ENCODE measurements at places on chromosomes 1 and 21. TPM values are rescaled to one million over a fixed set of nuclear protein-coding genes. Genes with fewer than 3 reads are reported as not detected.

NES gene
- total RNA-seq = 164 TPM

S100A9 gene
- total RNA-seq = 62.2 TPM

DNA sequence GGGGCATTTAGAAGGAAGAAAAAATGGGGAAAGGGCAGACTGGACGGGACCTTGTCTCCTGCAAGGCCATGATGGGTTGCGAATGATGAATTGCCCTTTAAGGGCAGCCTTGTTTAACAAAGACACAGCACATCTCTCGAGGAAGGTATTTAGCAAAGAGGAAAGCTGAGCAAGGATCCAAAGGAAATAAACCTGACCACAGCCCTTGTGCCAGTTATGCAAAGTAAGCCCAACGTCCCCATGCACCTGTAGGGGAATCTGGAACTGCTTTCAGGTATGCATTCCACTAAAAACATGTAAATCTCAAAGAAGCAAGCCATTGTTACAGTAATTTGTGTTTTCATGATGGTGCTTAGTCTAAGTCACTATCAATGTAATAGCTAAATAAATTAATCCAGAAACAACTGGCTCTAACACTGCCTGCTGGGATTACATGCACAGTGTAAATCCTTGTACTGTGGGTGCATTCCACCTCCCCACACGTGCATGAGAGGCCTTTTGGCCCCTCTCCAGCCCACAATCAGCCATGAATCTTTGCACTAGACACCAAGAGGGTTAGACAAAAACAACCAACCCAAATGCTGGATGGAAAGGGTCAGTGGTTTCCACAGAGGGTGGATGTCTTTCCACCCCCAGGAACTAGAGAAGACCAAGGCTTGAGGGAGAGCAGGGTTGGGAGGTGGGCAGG is 228.8 kb upstream of the KAZN start:
- no peak for DNase-seq

HES5 gene
- total RNA-seq = 0.63 TPM

GRCh38 chr21:31720330-31720729 is 11.6 kb downstream of the SCAF4 start:
- DNase-seq = no peak

C1orf210 gene
- not detected for total RNA-seq

- no peak for DNase-seq
Measured at GRCh38 chr1:109969146-109969829, 15.3 kb upstream of the AHCYL1 start.

TTC13 gene
- total RNA-seq = 6.7 TPM

GSTM2 gene
- 67.3 TPM for total RNA-seq

DNA sequence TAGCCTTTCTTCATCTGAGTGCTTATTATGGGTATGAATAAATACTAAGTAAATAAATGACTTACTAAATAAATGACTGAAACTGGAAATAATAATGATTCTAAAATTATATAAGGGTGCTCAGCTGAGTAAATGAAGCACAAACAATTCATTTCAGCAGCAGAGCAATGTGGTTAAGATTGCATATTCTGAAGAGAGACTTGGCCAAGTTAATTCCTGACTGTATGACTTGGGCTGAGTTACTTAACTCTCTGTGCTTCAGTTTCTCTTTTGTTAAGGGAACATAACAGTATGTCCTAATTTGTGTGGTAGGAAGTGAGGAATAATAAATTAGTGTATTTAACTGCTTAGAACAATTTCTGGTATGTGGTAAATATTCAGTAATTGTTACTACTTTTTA is 19.1 kb downstream of the AGL start:
- DNase-seq = no peak

OR2L5 gene
- total RNA-seq = not detected

DNA sequence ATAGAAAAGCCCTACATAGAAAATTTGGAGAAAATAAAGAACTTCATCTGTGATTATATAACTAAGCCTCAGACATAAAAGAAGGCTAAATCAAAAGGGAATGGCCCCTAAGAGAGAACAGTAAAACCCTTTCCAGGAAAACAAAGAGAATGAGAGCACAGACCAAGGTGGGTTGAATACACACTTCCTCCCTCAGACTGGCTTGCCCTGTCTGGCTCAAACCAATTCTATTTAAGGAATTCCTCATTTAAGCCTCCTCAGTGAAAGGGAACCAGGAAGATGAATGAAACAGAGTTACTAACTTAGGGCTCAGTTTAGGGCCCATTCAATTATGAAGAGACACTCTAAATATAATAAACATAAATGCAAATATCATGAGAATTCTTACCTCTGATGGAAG is 10.6 kb upstream of the SYT14 start:
- DNase-seq = no peak

GRCh38 chr1:245556057-245556456 is 401.3 kb downstream of the KIF26B start:
- DNase-seq = no peak

ARHGEF19 gene
- total RNA-seq = 2.2 TPM

- DNase-seq = no peak
Measured at GRCh38 chr1:217457016-217457415, 173.9 kb downstream of the GPATCH2 start.

DNA sequence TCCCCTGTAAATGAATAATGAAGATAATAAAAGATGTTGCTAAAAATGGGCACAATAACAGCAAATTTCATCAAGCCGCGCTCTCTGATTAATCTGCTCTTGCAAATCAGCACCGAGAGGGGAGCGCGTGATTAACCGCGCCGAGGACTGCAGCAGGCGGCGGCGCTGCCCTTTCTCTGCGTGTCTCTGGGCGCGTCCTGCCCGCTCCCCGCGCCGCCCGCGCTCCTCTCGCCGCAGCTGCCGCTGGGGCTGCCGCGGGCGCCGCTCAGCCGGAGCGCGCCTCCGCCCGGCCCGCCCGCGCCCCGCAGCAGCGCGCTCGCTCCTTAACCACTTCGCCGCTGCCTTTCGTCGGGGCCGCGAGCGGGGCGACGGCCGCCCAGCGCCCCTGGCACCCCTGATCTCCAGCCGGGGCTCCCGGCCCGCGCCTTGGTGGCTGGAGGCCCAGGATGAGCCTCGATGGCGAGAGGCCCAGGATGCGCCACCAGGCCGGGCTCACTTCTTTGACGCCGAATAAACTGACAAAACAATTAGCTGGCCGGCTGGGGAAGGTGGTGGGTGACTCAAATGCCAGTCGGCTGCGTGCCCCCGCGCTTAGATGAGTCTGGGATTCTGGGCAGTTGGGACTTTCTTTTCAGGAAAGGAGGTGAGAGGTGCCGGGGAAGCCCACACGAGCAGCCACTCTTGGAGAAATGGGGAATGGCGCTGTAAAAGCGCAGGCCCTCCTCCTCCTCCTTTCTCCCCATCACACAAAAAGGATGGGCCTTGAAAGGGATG is 221.4 kb upstream of the PKN2 start:
- peak; percentile 38 for DNase-seq

GRCh38 chr1:148318904-148319242 is 164.2 kb downstream of the PPIAL4G start:
- DNase-seq = no peak

GRCh38 chr1:236421022-236421421 is 26.9 kb downstream of the EDARADD start:
- DNase-seq = no peak

- DNase-seq = no peak
Measured at GRCh38 chr1:116152577-116152943, 41.4 kb downstream of the MAB21L3 start.

DNA sequence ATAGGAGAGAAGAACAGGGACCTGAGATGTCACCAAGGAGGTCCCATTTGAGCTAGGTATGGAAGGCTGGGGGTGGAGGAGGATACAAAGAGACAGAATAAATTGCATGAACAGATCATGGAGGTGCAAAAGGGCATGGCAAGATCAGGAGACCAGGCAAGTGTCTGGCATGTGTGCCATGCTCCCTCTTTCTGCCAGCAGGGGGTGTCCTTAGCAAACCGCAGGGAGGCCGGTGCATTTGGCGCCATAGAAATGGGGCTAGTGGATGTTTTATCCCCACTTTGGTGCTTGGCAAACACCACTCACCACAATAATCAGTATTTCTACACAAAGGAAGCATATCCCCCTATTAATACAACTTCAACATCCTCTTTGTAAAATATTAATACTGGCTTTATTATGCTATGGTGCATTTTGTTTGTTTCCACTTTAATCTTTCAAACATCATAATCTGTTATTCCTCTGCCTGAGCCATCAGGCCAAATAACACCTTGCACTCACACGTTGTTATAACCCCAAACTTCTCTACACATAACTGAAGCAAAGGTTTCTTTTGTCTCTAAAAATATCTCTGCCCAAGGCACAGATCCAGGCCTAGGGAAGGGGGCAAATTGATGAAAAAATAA is 25.9 kb downstream of the S100A6 start:
- DNase-seq = no peak

DNA sequence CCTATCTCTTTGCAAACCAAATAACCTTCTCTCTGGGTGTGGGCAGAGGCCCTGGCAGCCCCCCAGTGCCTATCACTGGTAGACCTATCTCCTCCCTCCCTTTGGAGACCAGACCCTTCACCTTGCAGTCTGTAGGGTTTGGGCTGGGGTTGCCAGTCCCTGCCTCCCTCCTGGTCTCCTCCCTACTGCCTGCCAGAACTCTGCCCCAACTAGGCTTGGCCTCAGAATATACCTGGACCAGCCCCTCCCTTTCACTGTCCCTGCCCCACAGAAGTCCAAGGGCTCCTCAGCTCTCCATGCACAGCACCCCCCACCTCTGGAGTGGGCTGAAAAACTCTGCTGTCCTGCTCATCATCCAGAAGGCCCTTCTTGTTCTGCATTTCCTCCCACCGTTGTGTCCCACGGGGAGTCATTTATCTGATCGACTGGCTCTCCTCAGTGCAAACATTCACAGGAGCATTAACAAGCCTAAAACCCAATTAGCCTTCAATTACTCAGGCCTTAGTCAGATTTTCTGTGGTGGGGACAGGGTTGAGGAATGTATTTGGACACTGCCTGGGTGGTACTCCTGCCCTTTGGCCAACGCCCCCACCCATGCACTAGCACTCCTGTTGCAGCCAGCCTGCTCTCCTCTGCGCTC is 27.7 kb upstream of the DMBX1 start:
- DNase-seq = no peak

FGR gene
- total RNA-seq = 3.5 TPM

DNA sequence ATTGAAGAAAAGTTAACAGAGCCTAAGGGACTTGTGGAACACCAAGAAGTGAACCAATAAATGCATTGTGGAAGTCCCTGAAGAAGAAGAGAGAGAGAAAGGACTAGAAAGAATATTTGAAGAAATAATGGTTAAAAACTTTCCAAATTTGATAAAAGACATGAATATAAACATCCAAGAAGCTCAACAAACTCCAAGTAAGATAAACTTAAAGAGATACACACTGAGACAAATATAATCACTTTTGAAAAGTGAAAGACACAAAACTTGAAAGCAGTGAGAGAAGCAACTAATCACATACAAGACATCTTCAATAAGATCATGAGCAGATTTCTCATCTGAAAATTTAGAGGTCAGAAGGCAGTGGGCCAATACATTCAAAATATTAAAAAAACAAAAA is 91.2 kb downstream of the MPZL1 start:
- DNase-seq = no peak

DNA sequence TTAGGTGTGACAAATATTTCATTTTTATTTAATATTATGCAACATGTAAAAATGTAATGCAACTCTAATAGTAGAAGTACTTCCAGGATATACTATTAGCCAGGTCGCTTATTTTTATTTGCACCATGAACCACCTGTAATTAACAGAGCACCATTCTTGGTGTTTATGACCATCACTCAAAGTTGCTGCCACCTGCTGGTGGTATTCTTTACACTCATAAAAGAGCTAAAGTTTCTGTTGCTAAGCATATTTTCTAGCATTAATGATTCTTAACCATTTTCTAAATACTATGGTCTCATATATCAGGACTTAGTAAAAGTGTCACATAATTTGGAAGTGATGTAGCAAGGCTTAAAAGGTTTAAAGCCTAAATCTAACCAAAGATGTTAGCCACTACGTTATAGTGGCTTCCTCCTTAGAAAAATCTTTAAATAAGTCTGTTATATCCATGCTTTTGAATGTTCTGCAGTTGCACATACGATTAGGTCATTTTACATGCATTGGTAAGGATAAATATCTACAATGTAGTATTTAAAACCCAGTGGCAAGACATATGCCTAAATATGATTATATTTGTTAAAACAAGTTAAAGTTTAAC is 244.5 kb downstream of the NEGR1 start:
- no peak for DNase-seq

GRCh38 chr1:156241311-156241811 is 623 bp upstream of the BGLAP start:
- no peak for DNase-seq

- no peak for DNase-seq
Measured at GRCh38 chr1:168763031-168763430, 34.0 kb upstream of the DPT start.

DNA sequence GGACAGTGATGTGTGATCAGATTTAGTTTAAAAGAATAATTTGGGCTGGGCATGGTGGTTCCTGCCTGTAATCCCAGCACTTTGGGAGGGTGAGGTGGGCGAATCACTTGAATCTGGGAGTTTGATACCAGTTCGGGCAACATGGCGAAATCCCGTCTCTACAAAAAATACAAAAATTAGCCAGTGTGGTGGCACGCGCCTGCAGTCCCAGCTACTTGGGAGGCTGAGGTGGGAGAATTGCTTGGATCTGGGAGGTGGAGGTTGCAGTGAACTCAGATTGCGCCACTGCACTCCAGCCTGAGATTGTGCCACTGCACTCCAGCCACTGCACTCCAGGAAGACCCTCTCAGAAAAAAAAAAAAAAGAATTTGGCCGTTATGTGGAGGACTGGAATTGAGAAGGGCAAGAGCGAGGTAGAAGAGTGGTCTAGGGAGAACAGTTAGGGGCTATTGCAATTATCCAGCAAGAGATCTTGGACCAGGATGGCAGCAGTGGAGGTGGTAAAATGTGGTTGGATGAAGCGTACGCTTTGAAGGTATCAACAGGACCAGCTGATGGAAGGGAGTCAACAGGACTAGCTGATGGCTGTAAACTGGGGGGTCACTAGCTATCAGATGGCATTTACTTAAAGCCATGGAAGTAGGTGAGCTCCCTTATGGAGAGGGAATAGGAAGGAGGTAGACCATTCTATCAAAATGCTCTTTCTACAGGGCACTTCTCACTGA is 9.6 kb downstream of the BTBD19 start:
- peak; percentile 3 for DNase-seq

DNA sequence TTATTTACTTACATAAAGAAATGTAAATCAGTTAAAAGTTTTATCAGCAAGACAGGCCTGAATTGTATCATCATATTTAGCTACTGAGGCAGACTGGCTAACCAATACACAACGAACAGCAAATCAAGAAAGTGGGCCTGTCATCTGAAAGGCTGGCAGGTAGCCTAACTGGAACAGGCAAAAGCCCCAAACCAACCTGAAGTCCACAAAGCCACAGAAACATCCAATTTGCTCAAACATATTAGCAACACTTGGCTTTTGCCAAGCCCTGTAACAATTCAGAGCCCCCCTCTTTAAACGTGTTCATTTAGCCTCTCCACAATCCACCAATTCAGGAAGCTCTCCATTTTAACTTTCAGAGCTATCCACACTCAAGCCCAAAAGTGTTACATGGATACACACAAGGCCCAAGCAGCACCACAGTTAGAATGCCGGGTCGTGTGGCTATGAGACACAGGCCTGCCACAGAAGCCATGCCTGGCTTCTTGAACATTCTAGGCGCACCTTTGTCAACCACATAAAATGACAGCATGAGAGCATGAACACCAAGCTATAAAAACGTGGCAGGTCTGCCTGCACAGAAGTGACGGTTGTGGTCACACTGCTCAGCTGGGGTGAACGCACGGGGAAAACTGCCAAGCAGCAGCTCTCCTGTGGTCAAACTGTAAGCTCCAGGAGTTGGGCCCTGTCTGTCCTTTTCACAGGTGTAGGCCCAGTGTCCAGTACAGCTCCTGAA is 49.3 kb downstream of the CD34 start:
- no peak for DNase-seq
